NCI-H146 (cell line): ENCODE measurements at places on chromosomes 4 and X.

DNA sequence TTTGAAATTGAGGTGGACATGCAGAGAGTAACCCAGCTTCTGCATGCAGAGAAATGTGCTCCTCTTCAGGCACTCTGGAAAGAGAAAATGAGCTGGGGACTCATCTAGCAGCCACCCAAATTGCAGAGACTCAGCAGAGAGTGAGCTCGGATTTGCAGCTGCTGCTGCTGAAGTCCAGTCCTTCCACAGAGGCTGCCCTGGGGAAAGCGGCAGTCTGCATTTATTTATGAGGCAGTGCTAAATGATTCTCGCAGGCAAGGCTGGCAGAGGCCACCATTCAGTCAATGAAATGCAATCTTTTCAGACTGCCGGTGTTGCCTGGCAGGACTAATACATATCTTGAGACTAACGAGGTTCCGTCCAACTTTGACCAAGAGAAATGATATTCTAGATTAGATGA lies 404.8 kb downstream of the NLGN4X start:
- peak; percentile 6 for DNase-seq

DNA sequence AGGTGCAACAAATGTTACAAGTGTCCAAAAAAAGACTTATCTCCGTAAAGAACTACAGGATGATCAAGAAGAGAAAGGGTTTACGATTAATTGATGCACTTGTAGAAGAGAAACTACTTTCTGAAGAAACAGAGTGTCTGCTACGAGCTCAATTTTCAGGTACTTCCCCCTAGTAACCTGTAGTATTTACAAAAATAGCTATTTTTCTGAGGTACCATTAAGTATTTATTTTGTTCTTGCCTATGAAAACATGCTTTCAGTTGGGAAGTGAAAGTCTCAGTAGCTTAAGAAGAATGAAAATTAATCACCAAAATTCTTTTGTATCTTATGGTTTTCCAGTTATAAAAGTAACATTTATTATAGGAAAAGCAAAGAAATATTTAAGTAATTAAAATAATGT lies 5.9 kb downstream of the THAP9 start:
- DNase-seq = no peak

DNA sequence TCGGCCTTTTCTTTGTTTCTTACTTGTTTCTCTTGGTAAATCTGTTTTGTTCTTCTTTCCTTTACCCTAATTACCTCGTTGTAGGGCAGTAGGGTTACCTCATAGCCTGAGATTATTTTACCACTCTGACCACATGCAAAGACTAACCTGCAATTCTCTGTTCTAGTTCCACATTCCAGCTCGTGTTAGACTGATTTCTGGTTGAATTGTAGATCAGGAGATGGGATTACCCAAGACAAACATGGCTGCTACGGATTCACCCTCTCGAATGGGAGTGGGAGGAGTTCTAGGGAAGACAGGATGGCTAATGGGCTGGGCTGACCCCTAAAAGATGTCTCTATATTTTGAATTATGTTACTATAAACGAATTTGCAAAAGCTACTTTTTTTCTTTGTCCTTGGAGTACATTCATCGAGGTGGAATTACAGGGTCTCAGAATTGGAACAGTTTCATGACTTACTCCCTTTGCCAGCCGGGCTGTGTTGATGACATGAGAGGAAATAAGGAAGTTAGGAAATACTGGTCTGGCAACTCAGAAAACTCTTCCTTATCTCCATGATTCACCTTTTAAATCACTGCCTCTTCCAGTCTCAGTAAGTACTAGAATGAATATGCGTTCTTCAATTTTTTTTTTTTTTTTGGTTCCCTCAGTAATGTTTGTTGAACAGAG lies 36.7 kb upstream of the FBXW7 start:
- DNase-seq = no peak

DNA sequence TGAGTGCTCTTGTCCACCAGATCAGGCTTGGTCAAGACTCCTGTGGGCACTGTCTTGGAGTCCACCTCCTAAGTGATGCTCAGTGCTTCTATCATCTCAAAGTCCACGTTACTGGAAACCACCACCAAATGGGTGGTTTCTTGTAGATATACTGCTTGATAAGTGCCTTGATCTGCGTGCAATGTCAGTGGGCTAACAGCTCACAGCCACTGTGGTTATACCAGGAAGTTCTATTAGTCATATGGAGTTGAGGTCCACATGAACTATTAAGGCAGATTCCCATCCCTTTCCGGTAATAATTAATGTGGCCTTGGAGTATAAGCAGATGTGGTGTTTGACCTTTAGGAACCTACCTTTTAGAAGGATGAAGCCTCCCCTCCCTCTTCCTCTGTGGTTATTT lies 161.9 kb downstream of the ZNF518B start:
- no peak for DNase-seq

- DNase-seq = peak; percentile 43
These were observed 47.8 kb downstream of the SLIT2 start for GRCh38 chr4:20299515-20299914.

- DNase-seq = no peak
These were observed 538.5 kb downstream of the BCOR start for GRCh38 chrX:39559229-39559628.

DNA sequence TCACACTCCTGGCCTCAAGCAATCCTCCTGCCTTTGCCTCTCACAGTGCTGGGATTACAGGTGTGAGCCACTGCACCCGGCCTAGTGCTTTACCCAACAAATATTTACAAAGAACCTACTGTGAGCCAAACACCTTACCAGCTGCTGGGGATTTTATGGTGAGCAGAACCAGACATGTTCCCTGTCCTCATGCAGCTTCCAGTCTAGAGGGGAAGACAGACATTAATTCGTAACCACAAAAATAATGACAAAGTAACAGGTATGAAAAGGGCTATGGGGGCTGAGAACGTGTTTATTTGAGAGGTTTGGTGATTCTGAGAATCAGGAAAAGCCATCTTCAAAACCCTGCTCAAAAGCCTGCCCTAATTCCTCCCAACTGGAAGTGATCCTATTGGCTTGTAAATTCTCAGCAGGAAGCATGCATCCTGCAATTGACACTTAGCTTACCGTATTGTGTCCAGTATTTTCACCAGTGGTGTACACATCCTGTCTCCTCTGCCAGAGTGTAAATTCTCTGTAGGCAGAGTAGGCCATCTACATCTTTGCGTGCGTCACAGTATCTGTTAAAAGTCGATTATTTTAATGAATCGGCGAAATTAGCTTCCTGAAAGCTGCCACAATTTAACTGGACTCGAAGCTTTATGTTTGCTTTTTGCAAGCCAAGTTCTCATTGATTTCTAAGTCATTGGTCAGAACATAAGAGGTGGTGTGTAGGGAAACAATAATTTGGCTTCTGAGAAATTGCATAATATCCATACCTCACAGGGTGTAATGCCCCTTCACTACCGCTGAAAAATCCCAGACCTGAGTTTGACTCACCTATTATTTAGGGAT lies 67.0 kb downstream of the TMEM156 start:
- no peak for DNase-seq

GRCh38 chr4:186934841-186935443 lies 211.3 kb upstream of the FAT1 start:
- no peak for DNase-seq

DNA sequence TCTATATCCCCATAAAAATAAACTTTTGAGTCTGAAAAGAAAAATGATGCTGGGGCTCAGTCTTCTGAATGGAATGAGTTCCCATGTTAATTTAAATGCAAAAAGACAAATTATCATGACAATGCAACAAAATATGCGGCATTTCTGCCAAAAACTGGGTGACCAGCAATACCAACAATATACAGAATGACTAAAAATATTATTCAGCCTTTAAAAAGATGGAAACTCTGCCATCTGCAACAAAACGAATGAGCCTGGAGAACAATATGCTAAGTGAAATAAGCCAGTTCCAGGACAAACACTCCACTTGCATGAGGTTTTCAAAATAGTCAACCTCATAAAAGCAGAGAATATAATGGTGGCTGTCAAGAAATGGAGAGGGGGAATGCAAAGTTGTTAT lies 558.5 kb downstream of the IL15 start:
- DNase-seq = no peak

GRCh38 chr4:126850286-126850685 lies 782.5 kb upstream of the INTU start:
- DNase-seq = no peak

DNA sequence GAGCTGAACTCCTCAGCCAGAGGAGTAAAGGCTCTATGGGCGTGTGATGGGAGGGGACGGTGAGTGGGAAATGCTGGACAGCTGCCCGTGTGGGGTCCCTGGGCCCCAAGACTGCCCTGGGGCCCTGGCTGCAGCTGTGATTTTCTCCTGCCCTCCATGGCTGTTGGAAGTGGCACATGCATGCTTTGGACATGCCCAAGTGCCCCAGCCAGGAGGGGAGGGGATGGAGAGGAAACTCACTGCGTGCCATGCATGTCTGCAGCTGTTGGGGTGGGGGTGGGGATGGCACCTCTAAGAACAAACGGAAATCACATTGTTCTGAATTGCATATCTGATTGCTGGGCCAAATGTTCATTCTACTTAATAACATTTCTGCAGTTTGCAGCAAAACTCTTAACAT lies 52.4 kb downstream of the MID2 start:
- DNase-seq = no peak

DNA sequence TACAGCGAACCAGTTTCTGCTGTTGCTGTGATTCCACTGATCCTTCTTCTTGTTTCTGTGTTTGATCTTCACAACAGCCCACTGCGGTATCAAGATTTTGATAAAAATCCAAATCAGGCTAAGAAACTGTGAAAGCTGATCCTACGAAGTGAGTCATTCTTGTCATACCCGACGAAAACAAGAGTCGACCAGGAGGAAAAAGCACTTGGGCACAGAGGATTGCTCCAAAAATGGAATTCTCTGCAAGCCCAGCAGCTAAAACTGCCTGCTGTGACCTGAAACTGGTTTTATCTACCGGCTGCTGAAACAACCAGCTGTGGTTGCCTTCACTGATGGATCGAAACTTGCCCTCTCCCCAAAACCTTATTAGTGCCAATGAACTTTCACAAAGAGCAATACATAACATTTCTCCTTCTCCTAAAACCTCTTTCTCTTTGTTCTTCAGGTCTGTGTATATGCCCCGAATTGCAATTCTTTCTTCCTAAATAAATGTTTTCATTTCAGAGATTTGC lies 607.0 kb upstream of the PRKX start:
- DNase-seq = no peak

DNA sequence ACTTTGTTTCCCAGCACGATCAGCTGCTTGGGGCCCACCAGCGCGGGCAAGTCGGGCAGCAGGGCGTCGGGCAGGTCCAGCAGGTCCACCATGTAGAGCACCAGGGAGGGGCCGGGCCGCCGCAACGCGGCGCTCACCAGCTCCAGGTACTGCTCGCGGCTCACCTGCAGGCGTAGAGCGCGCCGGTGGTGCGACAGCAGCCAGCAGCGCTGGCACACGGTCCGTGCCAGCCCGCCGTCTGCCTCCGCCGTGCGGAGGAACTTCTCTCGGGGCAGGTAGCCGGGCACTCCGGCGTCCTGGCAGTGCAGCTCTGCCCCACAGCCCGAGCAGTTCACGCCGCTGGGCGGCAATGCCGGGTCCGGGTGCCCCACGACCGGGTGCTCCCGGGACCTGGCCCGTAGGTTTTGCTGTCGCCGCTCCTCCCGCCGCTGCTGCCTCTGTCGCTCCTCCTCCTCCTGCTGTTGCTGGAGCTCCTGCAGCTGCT lies 527 bp downstream of the NOA1 start:
- DNase-seq = peak; percentile 62

- no peak for DNase-seq
These were observed 148.9 kb downstream of the OPHN1 start for GRCh38 chrX:68284281-68284904.

GRCh38 chrX:69070949-69071650 lies 94.2 kb downstream of the PJA1 start:
- no peak for DNase-seq

GRCh38 chr4:19583827-19584569 lies 667.7 kb upstream of the SLIT2 start:
- no peak for DNase-seq

- no peak for DNase-seq
These were observed 582.7 kb upstream of the AADAT start for GRCh38 chr4:170672381-170672965.

GRCh38 chrX:41236629-41237028 lies 97.3 kb upstream of the DDX3X start:
- no peak for DNase-seq

DNA sequence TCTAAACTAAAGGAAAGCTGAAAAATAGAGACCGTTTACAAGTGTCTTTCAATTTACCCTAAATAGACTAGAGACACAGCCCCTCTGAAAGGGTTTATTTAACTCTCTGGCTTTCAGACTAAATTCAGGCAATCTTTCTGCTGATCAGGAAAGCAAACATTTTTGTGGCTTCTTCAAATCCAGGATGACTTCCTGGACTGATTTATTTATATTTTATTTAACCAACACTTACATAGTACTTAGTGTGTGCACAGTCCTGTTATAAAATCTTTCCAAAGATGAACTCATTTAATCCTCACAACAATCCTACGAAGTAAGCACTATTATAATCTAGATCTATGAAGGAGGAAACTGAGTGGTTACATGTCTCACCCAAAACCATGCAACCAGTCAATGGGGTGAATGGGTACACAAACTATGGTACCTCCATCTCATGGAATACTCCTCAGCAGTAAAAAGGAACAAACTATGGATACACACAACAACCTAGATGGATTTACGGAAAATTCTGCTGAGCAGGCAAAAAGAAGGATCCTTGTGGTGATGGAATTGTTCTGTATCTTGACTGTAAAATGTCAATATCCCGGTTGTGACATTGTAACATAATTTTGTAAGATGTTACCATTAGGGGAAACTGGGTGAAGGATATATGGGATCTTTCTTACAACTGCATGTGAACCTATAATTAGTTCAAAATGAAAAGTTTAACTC lies 64.1 kb upstream of the MAMLD1 start:
- no peak for DNase-seq
